ENCODE measurements at places on chromosomes 4 and X.

GRCh38 chrX:82742351-82742750, 765.7 kb upstream of the POU3F4 start:
- no peak for DNase-seq

DNA sequence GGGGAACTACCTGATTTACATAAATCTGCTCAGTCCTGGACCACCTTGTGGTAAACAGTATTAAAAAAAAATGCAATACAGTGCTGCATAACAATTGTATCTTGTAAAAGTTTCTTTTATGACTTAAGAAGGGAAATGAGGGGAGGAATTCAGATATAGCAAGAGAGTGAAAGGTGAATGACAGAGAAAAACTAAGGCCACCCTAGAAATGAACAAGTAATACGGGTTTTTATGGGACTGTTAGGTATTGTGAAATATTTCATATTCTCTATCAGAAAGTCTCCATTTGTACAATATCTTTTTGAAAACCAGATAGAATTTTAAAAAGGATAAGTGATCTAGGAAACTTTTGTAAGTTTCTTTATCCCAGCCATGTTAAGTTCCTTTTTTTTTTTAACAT, 69.7 kb upstream of the NOCT start:
- no peak for DNase-seq

- DNase-seq: no peak
Measured at GRCh38 chr4:126144543-126145237, 829.9 kb downstream of the FAT4 start.

DNA sequence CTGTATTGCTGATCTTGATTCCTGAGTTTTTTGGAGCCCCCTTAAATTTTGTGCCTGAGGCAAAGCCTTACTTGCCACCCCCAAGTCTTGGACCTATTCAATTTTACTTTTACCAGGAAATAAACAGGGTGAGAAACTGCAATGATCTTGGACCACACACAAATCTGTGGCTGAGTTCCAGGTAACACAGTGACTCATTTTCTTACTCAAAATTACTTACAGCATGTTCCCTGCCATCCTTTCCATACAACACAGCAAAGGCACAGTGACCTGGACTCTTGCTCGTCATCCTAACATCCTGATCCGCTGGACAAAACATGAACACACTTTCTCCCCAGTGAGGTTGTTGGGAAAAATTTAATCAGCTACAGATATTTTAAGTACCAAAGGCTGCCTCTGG, 60.7 kb upstream of the S100G start:
- DNase-seq: no peak

GRCh38 chr4:189787216-189788031, 153.2 kb upstream of the FRG1 start:
- no peak for DNase-seq

GRCh38 chrX:134990801-134991481, at the start of gene SMIM10:
Gene SMIM10, plus strand, starts transcription at chrX:134990991. Its CDS starts 105 bp downstream, at chrX:134991096.
- DNase-seq: peak; percentile 38

- no peak for DNase-seq
Measured at GRCh38 chr4:94827481-94828110, 69.8 kb downstream of the BMPR1B start.

DNA sequence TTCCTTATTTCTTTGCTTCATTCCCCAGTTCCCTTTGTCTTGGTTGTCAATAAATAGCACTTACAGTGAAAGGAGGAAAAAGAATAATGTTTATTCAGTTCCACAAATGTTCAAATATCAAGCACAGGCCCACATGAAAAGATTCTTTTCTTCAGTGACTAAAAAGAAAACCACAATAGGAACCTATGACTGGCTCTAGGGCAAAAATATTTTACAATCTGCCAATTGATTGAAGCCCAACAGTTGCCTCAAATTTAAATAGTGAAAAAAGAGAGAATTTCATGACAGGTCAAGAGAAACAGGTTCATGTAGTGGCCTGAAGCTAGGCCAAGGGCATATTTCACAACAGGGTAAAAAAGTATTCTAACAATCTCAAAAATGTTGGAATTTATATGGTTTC, 553.8 kb downstream of the CENPC start:
- no peak for DNase-seq

DNA sequence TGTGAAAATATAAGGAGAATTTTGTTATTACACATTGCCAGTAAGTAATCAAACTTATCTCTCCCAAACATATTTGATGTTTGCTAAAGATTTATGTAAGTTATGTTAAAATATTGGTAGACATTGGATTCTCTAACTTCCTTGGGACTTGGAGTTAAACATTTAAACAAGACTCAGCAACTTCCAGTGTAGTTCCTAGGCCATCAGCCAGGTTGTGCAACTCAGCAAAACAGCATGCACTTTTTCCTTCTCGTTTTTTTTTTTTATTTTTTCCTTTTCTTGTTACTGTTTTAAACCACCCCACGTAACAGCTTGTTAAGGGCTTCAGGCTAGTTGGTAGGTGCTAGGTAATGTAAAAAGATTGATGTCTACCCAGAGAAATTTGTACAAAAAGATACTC, 510.4 kb downstream of the ANKRD50 start:
- DNase-seq: peak; percentile 16

DNA sequence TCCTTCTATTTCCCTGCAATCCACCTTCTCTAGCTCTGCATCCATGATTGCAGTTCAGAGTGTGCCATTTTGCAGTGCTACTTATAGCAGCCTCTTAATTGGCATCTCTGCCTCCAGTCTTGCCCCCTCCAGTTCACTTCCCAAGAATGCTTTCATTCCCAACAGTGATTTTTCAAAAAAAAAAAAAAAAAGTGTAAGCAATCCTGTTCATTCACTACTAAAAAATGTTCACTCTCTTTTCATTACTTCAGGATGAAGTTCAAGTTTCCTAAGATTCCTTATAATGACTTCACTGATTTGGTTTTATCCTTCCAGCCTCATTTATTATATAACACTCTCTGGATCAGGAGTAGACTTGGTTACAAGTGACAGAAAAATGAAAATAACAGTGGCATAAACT, 124.7 kb upstream of the LNX1 start:
- no peak for DNase-seq

GRCh38 chrX:56811599-56811998, 82.6 kb downstream of the NBDY start:
- DNase-seq: no peak

GRCh38 chr4:26023203-26023972, 109.4 kb downstream of the SMIM20 start:
- no peak for DNase-seq
